ENCODE measurements at places on chromosomes 13 and 19.

GRCh38 chr19:29569038-29569911 lies 36.8 kb upstream of the POP4 start:
- DNase-seq, result no peak

DNA sequence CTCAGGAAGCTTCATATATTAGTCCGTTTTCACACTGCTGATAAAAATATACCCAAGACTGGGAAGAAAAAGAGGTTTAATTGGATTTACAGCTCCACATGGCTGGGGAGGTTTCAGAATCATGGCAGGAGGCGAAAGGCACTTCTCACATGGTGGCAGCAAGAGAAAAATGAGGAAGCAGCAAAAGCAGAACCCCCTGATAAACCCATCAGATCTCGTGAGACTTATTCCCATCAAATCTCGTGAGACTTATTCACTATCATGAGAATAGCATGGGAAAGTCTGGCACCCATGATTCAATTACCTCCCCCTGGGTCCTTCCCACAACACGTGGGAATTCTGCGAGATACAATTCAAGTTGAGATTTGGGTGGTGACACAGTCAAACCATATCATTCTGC lies 23.1 kb downstream of the FLT3 start:
- DNase-seq, result no peak

- DNase-seq, result no peak
These were observed 10.6 kb downstream of the FUT6 start for GRCh38 chr19:5828661-5829566.

DNA sequence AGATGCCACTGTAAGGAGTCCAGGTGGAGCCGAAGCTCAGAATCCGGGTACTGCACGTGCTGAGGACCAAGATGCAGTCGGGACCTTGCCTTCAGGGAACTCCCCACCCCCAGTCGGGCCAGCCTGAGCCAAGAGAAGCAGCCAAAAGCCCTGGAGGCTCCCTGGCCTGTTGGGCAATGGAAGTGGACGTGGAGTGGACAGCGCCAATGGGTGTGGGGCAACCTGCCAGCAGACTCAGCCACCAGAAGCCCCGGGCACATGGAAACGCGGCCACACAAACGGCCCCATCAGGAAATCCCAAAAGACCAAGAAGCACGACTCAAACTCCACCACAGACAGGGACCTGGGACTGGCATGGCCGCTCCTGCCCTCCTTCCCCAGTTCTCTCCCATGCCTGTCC lies 30.0 kb upstream of the KCTD15 start:
- no peak for DNase-seq

- DNase-seq, result no peak
These were observed 1.1 kb upstream of the CHST8 start for GRCh38 chr19:33620611-33621010.

DNA sequence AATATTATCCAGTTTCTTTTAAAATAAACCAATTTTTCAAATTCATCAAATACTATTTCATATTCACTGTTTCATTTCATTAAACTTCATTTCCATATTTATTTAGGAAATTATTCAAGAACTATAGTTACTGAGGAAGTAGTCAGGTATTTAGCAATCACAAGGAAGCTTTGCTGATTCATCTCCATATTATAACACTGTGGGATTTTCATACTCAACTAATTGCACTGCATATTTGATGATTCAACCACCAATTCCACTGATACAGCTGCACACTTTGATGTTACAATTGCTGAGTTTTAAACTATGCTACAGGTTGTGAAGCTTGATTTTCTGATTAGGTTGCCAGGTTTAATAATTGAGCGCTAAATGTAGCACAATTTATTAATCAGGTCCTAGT lies 556.8 kb upstream of the SLITRK1 start:
- DNase-seq, result peak; percentile 87

- DNase-seq, result no peak
These were observed 44.9 kb downstream of the COL4A1 start for GRCh38 chr13:110262082-110262436.

DNA sequence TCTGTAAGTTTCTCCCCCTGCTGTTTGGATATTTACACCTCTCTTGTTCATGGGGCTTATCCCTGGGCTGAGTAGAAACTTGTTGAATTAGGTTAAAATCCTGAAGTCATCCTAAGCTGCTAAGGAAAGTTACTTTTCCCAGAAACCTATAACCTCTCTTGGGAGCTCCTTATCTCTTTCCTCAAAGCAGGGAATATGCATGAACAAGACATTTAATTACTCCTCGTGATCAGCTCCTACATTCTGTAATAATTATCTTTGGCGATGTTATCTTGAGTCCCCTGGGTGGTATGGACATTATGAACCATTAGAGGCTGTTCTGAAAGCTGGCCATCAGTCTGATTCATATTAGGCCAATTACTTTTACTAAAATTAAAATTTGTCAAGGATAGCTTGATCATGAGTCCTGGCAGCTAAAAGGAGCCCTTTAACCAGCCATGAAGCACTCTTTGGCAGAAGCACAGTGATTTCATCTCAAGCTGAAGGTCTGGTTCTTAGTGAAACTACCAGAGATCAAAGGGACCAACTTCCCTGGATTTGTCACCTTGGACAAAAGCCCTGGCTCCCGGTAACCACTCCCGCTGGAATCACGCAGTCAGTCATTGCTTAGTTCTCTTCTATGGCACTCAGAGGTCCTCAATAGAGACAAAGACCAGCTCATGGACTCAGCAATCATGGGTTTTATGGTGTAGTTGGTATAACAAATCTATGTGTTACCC lies 811.8 kb downstream of the UQCRFS1 start:
- no peak for DNase-seq

- DNase-seq, result no peak
These were observed 16.0 kb downstream of the ZNF100 start for GRCh38 chr19:21751384-21751783.

- no peak for DNase-seq
These were observed 3.5 kb downstream of the FOSB start for GRCh38 chr19:45471111-45471930.

DNA sequence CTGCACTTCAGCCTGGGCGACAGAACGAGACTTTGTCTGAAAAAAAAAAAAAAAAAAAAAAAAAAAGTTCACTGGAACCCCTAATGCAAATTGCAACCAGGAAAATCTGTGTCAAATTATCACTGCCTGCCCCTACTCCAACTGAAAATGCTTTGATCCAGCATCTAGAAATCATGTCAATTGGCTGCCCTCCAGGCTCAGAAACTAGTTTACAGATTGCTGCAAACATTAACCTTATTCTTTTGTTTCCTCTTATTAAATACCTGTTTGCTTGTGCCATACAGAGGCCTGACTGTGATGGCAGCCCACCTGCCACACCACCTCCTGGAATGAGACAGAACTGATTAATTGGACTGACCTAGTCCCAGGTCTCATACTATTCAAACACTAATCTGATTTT lies 18.6 kb upstream of the AKT2 start:
- DNase-seq, result no peak

DNA sequence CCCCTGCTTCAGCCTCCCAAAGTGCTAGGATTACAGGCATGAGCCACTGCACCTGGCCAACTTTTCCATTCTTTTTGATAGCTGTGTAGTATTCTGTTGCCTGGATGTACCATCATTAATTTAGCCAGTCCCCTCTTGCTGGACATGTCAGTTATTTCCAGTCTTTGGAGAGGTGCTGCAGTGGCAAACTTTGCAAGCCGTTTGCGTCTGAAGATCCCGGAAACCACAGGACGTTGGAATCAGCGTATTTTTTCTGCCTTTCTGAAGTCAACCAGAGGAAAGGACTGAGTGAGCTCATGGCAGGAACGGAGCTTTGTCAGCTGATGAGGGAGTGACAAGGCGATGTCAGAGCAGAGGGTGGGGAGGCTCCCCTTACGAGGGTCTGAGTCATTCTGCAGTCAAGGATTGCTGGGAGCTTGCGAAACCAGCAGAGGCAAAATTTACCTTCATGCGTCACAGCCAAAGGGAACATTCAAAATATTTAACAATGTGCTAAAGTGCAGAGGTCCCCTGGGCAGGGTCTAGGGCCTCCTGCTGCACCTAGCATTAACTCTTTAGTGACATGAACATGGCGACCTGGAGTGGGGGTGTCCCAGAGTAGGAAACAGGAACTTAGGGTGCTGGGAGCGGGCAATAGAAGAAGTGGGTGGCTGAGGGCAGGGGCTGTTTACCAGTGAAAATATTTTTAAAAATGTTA lies 5.6 kb downstream of the C5AR1 start:
- peak; percentile 98 for DNase-seq

DNA sequence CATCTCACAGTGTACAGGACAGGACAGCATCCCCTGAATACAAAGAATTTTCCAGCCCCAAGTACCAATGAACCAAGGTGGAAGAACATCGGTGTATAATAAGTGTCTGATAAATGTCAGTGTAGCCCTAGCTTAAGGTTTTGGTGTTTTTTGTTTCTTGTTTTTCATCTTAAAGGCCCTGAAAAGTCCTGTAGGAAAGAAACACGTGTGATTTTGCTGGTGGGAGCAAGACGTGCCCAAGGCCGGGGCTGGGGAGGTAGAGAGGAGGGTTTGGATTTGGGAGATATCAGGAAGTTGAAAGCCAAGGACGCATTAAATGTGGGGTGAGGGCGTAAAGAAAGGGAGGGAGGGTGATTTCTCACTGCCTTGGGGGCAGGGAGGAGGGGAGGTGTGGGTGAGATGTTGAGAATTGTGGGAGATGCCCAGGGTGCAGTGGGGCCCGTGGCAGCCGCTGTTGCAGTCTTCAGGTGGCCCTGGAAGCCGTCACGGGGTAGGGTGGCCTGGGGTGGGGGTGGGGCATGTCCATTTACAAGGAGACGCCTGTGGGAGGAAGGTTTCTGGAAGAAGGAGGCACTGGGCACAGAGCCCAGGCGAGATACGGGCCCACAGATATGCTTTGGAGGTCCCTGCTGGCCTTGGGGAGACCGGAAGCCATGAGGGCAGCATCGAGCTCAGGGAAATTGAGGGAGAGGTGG lies 6.7 kb downstream of the CAMSAP3 start:
- no peak for DNase-seq

GRCh38 chr13:98889419-98890085 lies 88.3 kb downstream of the DOCK9 start:
- peak; percentile 43 for DNase-seq

- DNase-seq, result no peak
These were observed 517.4 kb downstream of the RFC3 start for GRCh38 chr13:34335014-34336007.

DNA sequence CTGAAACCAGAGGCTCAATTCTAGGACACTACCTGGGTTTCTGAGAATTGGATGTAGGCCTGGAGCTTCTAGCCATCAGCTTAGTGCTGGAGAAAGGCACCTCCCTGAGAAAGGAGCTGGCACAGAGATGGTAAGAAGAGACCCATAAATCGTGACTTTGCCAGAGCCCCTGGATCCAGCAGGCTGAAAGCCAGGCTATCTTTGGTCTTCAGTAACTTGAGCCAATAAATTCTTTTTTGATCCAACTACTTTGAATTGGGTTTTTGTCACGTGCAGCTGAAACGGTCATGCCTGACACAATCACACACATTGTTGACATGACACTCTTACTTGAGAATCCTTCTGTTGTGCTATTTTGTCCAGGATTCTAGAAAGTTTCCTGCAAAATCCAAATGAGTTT lies 103.4 kb downstream of the LHFPL6 start:
- no peak for DNase-seq

GRCh38 chr13:71806886-71807285 lies 60.1 kb downstream of the DACH1 start:
- DNase-seq, result no peak

DNA sequence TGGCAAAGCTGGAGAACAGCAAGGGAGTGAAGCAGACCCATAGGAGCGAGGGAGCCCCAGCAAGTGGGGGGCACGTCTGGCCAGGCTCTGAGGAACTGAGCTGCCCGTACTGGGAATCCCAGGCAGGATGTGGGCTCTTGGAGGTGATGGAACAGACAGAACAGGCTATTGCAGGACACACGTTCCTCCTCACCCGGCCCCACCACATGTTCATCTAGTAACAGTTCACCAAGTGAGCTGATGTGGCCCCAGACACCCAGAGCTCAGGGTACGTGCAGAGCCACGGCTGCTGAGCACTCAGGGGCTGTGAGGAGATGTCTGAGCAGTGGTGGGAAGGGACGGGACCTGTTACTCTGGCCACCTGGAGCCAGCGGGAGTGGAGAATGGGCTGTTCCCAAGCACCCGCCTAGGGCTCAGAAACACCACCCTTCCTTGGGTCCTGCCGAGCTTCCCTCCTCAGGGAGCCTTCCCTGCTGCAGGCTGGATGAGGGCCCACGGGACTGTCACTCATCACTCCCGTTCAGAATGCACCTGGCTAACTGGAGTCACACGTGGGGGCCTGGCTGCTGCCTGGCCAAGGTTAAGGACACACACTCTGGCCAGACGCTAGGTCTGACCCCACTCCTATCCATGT lies 18.4 kb downstream of the ELL start:
- DNase-seq, result no peak

- DNase-seq, result no peak
These were observed 550.8 kb upstream of the SLITRK1 start for GRCh38 chr13:84433024-84433423.

GRCh38 chr19:525857-526419 lies 5.6 kb upstream of the CDC34 start:
- no peak for DNase-seq

DNA sequence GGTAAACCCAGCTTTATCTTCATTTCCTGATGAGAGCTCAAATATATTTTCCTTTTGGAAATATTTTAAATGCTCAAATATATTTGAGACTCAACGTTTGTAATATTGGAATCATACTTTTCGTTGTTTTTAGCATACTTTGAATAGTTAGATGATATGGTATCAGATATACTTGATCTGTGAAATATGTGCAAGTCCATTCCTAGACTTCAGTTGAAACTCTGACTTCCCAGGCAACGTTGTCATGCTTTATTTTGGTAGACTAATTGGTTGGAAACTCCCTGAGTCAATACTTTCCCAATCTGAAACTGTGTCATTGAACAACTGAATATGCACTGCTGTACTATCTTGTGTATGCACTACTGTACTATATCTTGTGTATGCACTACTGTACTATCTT lies 378.5 kb downstream of the MYO16 start:
- DNase-seq, result peak; percentile 20

DNA sequence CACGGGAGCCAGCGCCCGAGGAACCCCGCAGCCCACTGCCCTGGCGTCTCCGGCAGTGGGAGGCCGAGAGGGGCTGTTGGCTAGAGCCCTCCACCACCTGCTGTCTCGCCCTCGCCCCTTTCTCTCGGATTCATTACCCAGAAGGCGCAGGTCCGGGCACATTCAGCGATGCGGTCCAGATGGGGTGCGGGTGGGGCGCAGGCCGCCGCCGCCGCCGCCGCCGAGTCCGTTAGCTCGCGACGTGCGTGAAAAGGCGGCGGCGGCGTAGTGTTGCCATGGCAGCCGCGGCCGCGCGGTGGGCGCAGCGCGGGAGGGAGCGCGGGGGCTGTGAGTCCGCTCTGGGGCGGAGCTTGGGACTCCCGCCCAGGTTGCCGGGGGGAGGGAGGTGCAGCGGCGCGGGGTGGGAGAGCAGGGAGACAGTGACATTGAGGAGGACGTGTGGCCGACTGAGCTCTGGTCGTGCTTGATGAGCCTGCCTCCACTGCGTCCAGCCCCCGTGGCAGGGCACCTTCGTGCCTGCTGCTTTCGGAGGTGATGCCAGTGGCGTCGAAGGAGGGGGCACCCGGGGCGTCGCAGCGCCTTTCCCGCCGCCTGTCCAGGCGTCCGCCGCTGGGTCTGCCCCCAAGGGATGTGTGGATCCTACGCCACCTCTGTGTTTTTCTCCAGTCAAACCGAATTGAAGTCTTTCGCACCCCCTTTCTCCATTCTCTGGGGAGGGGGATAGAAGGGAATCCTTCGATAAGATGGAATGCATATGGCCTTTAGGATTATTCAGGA lies at the start of gene KATNAL1:
TSS of gene KATNAL1 (minus strand) at position 358 of the 777 bp plus-strand sequence. CDS start 23,774 bp downstream, outside the sequence.
- peak; percentile 45 for DNase-seq

- peak; percentile 26 for DNase-seq
These were observed 20.5 kb downstream of the ZNF114 start for GRCh38 chr19:48290401-48290770.

- peak; percentile 37 for DNase-seq
These were observed 3.0 kb downstream of the LATS2 start for GRCh38 chr13:21058361-21058760.
